T-cell (primary cell): ENCODE measurements at places on chromosomes 5 and 9. TPM values are rescaled to one million over a fixed set of nuclear protein-coding genes. Genes with fewer than 3 reads are reported as not detected.

The RNF183 gene
- 0.73 TPM for total RNA-seq

The ADAMTS2 gene
- total RNA-seq: not detected

GRCh38 chr5:131672776-131673175, 37.7 kb upstream of the RAPGEF6 start:
- no peaks in the 10 kb centered on the region for H3K27me3 ChIP-seq
- H3K4me1 ChIP-seq: no peaks in the 10 kb centered on the region
- no peak for DNase-seq
- H3K27ac ChIP-seq: no peak overlapping the region
- no peaks in the 10 kb centered on the region for H3K36me3 ChIP-seq

The ANKRD18B gene
- 2.1 TPM for total RNA-seq

DNA sequence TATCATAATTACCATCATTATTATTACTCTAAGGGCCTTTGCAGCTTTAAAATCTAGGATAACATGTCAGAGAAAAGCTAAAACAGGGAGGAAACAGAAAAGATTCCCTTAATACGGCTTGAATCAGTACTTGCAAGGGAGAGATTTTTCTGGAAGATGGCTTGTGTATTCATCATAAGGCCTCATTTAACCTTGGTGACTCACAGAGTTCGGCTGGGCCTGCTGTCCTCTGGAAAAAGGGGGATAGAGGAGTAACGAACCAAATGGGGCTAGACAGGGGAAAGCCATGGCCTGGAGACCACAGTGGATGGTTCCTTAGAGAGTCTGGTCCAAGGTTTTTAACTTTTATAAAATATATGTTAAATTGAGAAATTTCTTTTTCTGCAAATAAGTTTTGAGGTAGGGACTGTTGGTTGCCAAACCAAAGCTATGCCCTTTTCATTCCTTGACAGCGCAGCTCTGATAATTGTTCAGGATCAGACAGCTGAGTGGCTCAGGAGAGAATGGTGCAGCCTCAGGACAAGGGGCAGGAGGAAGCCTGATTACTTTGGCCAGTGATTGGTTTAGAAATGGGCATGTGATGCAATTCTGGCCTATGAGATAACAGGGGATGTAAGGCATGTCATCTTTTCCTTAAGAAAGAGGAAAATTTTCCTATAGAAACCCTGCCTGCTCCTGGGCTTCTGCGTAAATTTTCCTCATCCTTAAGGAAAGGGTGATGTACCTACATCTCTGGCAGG, 25.6 kb upstream of the GSN start:
- H3K27ac ChIP-seq: no peak overlapping the region
- H3K4me3 ChIP-seq: no peak overlapping the region
- H3K27me3 ChIP-seq: no peaks in the 10 kb centered on the region
- no peaks in the 10 kb centered on the region for H3K4me1 ChIP-seq
- DNase-seq: no peak
- H3K36me3 ChIP-seq: no peaks in the 10 kb centered on the region
